Effector memory CD4-positive, alpha-beta T cell (primary cell): ENCODE measurements at places on chromosomes 3 and 15.

- no peak for DNase-seq
Measured at GRCh38 chr15:71542836-71543235, 267.5 kb upstream of the NR2E3 start.

- no peak for DNase-seq
Measured at GRCh38 chr3:128285967-128286321, 132.7 kb downstream of the EEFSEC start.

- DNase-seq, result no peak
Measured at GRCh38 chr3:188220097-188220788, 66.3 kb downstream of the LPP start.

GRCh38 chr3:4994823-4995499 is 15.7 kb downstream of the BHLHE40 start:
- DNase-seq, result no peak

DNA sequence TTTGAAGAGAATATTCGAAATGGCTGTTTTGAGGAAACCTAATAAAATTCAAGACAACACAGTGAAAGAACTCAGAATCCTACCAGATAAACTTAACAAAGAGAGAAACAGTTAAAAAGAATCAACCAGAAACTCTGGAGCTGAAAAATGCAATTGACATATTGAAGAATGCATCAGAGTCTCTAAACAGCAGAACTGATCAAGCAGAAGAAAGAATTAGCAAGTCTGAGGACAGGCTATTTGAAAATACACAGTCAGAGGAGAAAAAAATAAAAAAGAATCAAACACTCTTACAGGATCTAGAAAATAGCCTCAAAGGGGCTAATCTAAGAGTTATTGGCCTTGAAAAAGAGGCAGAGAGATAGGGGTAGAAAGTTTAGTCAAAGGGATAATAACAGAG is 13.5 kb downstream of the C3orf33 start:
- DNase-seq, result no peak
